Brain pericyte (primary cell): ENCODE measurements at places on chromosomes 3 and 15.

DNA sequence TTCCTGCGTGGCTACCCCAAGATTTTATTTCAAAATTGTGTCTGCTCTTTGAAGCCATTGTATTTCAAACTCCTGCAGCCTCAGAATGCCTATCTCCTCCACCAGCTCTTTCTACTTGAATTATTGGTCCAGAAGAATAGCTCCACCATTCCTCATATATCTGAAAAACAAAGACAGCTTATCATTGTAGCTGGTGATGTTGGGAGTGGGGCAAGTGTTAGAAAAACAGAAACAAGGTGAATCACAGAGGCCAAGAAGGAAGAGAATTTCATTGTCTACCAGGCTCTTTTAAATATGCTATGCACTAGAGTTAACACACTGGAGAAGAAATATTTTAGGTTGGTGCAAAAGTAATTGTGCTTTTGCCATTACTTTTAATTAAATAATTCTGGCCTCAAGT, 307.9 kb upstream of the ROPN1 start:
- DNase-seq, result no peak

- no peak for DNase-seq
Measured at GRCh38 chr3:171632766-171633165, 172.6 kb upstream of the TNIK start.

DNA sequence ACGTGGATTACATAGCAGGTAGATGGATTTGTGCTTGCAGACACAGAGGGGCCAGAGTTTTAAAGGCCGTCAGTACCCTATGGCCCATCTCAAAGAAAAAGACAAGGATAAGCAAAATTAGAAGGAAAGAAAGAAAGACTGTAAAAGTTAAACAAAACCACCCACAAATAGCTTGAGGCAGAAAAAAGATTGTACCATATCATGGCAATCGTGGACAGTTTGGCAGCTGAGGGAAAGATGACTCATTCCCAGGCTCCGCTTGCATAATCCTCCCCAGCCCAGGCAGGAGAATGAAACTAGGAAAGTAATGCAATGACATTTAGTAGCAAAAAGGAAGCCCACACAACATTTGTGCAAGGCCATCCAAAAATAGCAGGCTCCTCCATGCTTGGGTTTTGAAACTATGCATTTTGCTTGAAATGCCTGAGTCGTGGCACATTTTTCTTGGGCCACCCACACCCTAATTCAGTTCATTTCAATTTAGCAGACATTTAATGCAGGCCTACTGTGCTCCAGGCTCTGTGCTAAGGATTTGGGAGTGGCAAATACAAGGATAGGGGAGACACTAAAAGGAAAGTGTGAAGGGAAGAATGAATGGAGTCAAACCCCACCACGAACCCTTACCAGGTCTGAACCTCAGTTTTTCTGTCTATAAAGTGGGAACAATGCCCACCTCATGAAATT, 40.9 kb upstream of the SMAD3 start:
- peak; percentile 83 for DNase-seq

GRCh38 chr15:79903144-79903543, 6.3 kb upstream of the MTHFS start:
- no peak for DNase-seq

DNA sequence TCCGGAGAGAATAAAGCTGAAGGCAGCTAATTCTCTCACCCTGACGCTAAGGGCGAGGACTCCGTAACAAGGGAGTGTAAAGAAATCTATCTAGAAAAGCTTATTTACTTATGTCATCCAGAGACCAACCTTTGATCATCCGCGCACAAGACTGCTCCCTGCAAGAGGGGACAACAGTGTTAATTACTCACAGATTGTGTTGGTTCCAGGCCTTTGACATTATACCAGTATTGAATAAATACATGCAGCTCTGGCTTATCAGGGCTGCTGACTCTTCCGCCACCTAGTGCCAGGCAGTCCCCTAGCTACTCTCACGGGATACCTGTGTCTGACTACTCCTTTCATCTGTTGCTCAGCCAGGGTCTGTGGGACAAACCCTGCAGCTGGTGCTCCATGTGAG, 211.7 kb downstream of the DTWD1 start:
- DNase-seq, result no peak

DNA sequence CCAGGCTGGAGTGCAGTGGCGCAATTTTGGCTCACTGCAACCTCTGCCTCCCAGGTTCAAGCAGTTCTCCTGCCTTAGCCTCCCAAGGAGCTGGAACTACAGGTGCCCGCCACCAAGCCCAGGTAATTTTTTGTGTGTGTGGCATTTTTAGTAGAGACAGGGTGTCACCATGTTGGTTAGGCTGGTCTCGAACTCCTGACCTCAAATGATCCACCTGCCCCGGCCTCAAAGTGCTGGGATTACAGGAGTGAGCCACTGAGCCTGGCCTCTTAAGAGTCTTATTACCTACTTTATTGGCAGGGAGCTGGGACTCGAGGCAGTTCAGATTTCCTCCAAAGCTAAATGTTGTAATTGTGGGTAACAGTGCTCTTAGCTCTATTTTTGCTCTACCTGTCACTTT, 16.4 kb downstream of the PXYLP1 start:
- no peak for DNase-seq

DNA sequence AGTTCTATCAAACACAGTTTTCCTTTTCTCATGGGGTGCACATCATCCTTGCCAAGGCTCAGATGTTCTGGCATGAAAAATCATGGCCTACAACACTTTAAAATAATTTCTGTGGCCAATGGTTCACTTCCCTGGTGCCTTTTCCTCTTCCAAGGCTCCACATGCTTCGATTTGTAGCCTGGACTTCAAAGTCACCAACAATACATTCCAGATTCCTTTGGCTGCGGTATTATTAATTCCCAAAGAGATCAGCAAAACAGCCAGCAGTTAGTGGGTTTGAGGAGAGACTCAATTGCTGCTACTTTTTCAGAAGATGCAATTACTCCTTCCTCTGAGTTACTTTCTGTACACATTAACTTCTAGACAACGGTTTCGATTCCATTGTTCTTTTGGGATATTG, 80.3 kb upstream of the CCDC80 start:
- DNase-seq, result no peak

DNA sequence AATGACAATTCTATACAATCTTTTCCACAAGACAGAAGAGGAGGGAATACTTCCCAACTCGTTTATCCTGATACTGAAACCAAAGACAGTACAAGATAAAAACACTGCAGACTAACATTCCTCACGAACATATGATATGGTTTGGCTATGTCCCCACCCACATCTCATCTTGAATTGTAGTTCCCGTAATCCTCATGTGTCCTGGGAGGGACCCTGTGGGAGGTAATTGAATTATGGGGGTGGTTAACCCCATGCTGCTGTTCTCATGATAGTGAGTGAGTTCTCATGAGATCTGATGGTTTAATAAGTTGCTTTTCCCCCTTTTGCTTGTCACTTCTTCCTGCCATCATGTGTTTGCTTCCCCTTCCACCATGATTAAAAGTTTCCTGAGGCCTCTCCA, 83.9 kb upstream of the PROK2 start:
- no peak for DNase-seq

DNA sequence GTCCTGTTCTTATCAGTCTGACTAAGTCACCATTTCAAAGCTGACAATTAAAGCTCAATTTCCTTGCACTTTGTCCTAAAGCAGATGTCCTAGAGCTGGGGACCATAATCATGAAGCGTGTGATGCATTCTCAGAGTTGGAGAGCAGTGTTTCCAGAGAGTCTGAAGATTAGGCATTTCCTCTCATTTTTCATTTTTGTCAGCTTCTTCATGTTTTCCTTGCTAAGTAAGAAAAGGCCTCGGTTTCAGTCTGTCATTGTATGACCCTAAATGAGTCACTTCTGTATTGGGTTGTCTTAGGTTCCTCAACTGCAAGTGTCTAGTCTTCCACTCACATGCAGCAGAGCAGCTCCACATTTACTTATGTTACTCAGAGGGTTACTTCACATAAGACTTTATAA, 257.2 kb upstream of the TPRG1 start:
- DNase-seq, result no peak

DNA sequence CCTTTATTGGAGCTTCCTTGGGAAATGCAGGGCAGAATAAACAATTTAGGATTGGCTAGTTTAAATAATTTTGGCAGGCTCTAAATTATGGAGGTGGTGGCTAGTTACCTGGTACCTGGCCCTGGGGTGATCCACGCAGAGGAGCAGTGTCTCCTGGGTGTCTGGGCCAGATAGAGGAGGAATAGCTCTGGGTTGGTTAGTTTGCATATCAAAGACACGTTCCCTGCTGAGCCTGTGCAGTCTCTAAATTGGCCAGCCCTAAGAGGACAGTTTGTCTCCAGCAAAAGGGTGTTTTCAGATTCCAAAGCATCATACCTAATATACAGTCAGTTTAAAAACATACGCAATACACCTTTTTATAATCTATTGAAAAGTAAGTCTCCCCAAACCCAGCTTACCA, 333.3 kb upstream of the TPM1 start:
- no peak for DNase-seq

GRCh38 chr15:63895194-63895593, 61.4 kb upstream of the HERC1 start:
- no peak for DNase-seq

- DNase-seq, result no peak
Measured at GRCh38 chr3:114745322-114746240, 401.5 kb downstream of the ZBTB20 start.

GRCh38 chr3:173586166-173586565, 188.6 kb downstream of the NLGN1 start:
- no peak for DNase-seq

DNA sequence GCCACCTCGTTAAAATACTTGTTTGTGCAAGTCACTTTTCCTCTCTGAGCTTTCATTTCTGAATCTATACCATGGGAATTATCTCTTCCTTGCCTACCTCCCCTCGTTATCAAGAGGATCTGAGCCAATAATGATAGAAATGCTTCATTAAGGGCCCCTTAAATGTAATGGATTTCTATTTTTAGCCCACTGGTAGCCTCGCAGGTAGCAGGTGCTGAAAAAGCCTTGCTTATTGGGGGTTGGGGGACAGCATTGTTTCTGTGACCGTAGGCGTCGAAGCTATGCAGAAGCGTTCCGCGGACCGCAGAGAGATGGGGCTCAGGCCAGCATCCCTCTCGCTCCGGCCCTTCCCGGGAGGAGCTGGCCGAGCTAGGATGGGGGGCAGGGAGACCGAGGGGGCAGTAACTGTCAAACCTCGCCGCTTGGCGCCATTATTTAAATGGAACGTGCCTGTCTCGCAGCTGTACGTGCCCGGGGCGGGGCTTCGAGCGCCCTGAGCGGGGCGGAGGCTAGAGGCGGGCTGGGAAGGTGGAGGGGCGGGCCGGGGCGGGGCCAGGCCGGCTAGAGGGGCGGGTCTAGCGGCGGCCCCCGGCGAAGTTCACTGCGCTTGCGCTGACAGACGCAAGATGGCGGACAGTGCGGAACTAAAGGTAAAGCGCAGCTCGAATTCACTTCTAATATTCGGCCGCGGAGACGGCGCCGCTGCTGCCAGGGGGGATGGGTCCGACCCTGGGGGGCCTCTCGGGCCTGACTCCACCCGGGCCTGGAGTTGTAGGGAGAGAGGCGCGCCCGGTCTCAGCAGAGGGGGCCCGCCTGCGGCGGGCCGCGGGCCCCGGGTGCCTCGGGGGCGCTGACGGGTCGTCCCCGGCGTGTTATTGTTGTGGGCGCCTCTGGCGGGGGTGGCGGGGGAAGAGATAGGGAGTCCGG, at the start of gene PIAS1:
Gene PIAS1, plus strand, starts transcription at position 615 of the 927 bp plus-strand sequence. Its CDS starts 12 bp downstream, at position 627.
- peak; percentile 53 for DNase-seq

DNA sequence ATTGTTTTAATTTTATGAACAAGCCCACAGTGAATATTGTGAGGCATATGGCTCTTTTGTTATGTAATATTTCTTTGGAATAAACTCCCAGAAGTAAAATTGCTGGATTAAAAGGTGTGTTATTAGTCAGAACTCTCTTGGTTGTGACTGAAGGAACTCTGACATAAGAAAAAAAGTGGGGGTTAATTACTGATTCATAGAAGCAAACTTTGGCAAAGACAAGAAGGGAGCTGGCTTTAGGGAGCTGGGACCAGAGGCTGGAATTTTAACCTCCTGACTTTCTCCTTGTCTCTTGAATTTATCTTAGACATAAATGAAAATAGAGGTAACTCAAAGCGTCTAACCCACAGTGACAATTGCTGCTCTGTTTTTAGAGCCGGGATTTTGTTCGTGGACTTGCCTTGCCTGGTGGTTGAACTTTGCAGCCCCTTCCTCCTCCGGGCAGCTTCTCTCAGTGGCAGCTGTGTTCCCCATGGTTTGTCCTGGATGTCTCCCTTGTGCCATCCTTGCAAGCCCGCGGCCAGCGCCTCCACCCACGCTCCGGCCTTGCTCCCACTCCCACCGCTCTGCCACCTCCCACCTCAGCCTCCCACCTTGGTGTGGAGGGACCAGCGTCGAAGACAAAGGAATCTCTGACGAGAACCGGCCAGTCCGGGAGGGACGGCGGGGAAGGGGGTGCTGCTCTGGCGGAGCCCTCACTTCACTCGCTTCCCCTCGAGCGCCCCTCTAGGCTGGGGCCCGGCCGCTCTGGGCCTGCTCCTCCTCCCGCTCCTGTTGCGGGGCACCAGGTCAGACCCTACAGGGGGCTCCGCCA, 28.0 kb downstream of the ARHGAP31 start:
- no peak for DNase-seq

- DNase-seq, result no peak
Measured at GRCh38 chr15:90691982-90692773, 25.0 kb upstream of the BLM start.

GRCh38 chr3:12027184-12027846, 23.1 kb downstream of the SYN2 start:
- DNase-seq, result no peak

DNA sequence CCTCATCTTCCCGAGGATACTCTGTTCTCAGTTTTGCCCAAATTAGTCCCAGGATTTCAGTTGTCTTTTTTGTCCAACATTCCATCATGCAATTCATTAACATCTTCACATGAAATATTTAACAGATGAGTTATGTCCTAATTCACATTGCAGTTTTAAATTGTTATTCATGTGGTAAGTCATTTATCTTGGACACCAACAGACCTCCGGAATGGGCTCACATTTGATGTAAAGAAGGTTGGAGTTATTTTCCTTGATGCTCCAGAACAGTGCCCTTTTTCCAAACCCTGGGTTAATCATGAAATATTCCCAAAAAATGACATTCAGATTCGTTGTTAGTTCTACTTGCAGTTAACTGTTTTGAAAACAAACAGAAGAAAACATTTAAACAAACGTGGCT, 32.8 kb upstream of the LRTM1 start:
- DNase-seq, result no peak

GRCh38 chr3:15929944-15930571, 132.3 kb upstream of the ANKRD28 start:
- no peak for DNase-seq
